ENCODE measurements at places on chromosomes 2 and 18.

GRCh38 chr2:128454980-128455720, 136.5 kb upstream of the HS6ST1 start:
- DNase-seq = no peak

DNA sequence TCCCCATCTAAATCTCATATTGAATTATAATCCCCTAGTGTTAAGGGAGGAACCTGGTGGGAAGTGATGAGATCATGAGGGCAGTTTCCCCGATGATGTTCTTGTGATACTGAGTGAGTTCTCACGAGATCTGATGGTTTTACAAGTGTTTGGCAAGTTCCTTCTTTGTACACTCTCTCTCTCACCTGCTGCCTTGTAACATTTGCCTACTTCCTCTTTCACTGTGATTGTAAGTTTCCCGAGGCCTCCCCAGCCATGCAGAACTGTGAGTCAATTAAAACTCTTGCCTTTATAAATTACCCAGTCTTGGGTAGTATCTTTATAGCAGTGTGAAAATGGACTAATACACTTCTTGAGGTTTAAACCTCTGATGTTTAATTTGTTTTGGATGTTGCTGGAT, 177.5 kb downstream of the CD8B2 start:
- no peak for DNase-seq

- no peak for DNase-seq
These were observed 49.3 kb downstream of the CIB4 start for GRCh38 chr2:26591619-26592505.

GRCh38 chr2:196640031-196640548, 575 bp downstream of the CCDC150 start:
- DNase-seq = no peak

GRCh38 chr18:75083131-75083530, 125.8 kb downstream of the PTGR3 start:
- DNase-seq = no peak

DNA sequence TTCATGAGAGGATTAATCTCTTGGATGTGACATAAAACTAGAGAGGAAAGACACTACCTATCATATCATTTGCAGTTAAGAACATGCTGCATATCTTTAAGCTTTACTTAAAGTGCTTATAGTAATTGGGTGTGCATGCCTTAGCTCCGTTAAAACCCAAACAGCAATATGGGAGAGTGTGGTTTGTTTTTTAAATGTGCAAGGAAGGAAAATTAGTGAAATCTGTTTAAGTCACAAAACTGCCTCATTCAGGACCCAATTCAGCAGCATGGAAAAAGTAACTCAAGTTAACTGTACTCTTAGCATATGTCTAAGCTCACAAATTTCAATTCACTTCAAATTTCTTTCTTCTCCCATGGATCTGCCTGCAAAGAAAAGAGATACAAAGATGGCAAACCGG, 182.2 kb downstream of the ARHGAP15 start:
- no peak for DNase-seq

DNA sequence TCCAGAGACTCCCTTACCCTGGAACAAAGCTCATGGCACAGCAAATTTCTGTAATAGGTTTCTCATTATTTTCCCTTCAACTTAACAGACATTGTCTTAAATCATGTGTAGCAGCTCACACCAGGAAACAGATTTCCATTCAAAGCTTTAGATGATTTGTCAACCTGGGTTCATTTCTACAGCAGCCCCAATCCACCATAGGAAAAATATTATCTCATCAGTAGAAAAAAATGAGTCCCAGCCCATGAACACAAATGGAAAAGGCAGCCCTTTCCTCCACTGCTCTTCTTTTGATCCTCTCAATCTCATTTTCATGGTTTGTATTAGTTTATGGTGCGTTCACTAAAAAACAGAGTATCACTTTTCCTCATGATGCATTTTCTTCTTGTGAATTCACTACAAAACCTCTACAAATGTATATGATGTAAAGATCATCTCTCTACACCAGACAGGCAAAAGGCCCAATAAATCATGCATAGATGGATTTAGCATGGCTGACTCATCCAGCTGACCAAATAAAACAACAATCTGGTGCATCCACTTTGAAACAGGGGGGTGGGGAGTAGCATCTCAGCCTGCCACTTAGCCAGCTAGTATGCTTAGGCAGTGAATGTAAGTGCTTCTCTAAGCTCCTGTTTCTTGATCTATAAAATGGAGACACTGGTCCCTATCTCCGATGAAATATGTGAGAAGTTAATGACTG, 78.6 kb downstream of the SATB2 start:
- no peak for DNase-seq

DNA sequence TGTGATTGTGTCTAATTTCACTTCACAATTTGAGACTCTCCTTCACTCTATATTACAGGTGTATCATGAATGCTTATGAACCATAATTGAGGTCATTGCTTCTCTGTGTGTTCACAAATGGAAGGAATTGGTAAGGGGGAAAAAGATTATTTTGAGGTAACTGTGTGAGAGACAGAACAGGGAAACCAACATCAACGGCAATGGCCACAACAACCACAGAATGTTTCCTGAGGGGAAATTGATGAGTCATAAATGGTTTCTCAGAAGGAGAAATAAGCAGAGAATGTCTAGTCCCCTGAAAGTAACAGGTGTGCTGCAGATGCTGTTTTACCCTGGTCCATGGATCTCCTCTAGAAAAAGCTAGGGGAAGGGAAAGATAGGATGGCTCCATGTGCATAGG, 361.2 kb upstream of the GALNT5 start:
- DNase-seq = no peak

DNA sequence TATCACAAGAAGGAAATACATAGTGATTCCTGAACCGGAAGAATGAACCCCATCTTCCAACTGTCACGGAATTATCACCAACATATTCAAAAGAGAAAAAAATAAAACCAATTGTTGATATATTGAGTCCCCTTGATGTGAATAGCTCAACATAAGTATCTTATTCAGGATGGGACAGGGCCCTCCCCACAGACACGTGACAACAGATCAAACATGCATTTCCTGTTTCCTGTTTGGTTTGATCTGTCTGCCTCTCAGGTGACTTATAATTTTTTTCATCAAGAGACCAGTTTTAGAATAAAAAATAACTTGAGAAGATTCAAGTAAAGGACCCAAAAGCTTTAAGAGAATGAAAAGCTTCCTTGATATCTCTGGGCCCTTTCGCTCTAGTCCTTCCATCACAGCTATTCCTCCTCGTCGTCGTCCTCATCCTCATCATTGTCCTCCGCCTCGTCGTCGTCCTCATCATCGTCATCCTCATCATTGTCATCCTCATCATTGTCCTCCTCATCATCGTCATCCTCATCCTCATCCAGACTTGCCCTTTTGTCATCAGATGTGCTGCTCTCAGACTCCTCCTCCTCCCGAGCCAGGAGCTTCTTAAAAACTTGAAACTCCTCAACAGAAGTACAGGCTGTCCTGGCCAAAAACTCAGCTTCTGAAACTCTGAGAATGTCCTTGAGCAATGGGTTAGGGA, 6.3 kb downstream of the MTERF4 start:
- no peak for DNase-seq

- no peak for DNase-seq
These were observed 242.6 kb upstream of the RAB12 start for GRCh38 chr18:8366656-8367055.

GRCh38 chr2:15682354-15682753, 90.7 kb downstream of the DDX1 start:
- no peak for DNase-seq

DNA sequence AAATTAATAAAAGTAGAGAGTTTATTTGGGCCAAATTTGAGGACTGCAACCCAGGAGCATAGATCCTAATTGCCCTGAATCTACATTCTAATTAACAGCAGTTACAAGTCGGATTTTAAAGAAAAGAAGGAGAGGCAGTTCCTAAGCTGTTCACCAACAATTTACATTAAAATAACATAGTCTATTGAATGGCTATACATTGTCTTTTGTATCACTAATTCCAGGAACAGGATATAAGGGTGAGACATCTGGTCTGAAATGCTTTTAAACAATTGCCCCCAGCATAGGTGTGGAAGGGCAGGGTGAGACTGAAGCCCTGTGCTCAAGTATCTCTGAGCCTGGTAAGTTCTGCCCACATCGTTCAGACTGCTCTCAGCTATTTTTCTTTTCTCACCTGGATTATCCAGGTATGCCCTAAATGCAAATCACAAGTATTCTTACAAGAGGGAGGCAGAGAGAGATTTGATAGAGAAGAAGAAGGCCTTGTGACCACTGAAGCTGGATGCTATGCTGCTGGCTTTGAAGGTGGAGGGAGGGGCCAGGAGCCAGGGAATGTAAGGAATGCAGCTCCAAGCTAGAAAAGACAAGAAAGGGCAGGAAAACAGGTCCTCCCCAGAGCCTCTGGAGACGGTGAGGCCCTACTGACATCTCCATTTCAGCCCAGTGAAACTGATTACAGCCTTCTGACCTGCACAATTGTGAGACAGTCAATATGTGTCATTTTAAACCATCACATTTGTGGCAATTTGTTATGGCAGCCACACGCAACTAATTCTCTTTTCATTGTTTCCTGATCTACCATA, 189.4 kb upstream of the ARL4C start:
- DNase-seq = no peak

- no peak for DNase-seq
These were observed 444.8 kb downstream of the RND3 start for GRCh38 chr2:150042500-150043171.

DNA sequence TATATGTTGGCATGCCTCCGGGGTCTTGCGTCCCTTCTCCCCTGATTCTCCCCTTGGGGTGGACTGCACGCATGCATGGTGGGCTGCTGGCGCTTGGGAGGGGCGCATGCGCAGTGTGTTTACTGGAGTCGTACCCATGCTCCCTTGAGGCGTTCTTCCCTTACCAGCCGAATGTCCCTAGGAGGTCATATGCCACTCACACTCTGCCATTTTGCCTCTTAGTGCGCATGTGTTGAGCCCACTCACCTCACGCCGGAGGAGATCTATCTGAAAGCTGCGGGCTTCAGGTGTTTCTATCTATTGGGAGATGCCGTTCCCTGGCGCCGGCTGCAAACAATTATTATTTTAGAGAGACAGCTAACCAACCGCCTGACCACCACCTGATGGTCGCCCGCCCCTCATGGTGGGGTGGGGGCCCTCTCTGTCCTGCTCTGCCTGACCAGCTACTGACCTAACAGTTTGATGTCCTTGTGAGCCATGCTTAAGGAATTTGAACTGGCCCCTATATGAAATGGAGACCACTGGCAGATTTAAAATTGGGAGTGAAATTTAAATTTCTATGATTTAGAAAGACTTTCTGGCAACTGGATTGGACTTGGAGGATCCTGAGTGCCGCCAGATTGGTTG, 179.6 kb downstream of the RNF144A start:
- DNase-seq = no peak

- DNase-seq = no peak
These were observed 382.1 kb downstream of the NRXN1 start for GRCh38 chr2:50649626-50650402.

DNA sequence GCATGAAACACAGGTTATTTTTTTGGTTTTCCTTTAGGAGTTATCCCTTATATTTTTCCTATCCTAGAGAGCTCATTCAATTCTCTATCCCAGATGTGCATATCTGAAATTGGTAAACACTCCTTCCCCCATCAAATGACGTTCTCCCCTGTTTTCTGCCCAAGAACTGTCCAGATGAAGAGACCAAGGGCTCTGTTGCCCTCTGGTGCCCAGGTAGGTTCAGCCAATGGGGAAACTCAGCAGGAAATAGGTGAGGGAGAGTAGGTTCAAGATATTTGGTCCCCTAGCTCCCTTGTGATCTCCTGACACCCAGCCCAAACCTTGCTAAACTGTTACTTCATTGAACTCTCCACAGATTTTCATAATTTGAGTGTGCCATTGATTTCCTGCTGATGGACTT, 14.1 kb upstream of the INO80C start:
- no peak for DNase-seq

DNA sequence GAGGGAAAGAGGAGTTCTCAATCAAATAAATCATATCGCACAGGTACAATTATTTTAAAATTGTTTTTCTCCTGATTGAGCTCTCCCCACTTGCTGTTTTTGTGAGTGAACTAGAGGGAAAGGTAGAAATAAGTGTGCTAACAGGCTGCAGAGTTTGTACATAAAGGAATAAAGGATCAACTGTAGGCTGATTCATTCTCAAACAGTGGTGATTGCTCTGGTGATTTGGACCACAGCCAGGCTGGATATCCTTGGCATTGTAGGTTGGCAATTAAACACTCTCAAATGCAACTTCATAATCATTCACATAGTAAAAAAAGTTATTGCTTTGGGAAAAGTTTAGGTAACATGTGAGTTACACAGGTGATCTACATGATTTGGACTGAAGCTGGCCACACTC, 29.8 kb downstream of the LRP1B start:
- no peak for DNase-seq

DNA sequence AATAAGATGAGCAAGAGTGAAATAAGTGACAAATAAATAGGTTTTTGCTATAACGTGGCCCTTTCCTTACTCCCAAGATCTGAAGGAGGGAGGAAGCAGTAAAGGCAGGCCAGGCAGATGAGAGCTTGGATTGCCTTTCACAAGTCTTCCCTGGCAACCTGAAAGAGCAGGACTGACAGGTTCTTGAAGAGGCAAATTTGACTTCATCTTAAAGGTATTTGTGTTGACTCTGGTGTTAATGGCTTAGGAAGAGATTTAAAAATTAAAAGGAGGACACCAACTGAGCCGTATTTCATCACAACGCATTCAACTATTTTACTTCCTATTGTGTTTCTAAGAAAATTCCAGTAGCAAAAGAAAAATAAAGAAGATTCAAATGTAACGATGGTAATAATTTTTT, 3.2 kb downstream of the STRN start:
- DNase-seq = peak; percentile 28

GRCh38 chr2:136448986-136449780, 316.2 kb upstream of the THSD7B start:
- no peak for DNase-seq

- DNase-seq = no peak
These were observed 18.6 kb upstream of the KCNG2 start for GRCh38 chr18:79779021-79779699.

GRCh38 chr2:152890736-152891135, 172.3 kb downstream of the ARL6IP6 start:
- no peak for DNase-seq

DNA sequence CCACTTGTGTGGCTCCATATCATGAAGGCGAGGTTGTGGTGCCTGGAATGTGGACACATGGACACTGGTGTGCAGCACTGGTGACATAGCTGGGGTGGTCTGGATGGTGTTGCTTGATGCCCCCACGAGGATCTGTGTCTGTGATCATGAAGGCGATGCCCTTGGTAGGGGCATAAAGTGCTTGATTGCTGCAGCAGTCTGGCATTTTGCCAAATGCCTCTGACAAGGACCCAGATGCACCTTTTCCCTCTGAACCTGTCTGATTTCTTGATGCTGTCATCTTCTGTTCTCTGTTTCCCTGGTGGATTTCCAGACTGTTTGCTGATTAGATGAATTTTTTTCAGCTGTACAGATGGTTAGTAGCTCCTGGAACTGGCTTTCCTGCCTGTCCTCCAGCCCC, 752.0 kb upstream of the HS6ST1 start:
- DNase-seq = no peak

- DNase-seq = no peak
These were observed 20.9 kb upstream of the ROCK2 start for GRCh38 chr2:11365096-11365879.

- DNase-seq = no peak
These were observed 254.7 kb downstream of the VAPA start for GRCh38 chr18:10168477-10168876.

All from keratinocyte (primary cell).